ENCODE measurements at places on chromosomes 4 and X. TPM values are rescaled to one million over a fixed set of nuclear protein-coding genes. Genes with fewer than 3 reads are reported as not detected.

GRCh38 chr4:173159791-173160190 lies 8.8 kb upstream of the GALNT7 start:
- no peak for DNase-seq

- DNase-seq = no peak
Measured at GRCh38 chrX:140967036-140967435, 35.4 kb upstream of the SPANXB1 start.

- no peak for DNase-seq
Measured at GRCh38 chr4:161222889-161223288, 940.9 kb downstream of the FSTL5 start.

- no peak for DNase-seq
Measured at GRCh38 chr4:97317671-97318070, 825.6 kb downstream of the STPG2 start.

- no peak for DNase-seq
Measured at GRCh38 chr4:40040908-40041307, 15.7 kb upstream of the N4BP2 start.

DNA sequence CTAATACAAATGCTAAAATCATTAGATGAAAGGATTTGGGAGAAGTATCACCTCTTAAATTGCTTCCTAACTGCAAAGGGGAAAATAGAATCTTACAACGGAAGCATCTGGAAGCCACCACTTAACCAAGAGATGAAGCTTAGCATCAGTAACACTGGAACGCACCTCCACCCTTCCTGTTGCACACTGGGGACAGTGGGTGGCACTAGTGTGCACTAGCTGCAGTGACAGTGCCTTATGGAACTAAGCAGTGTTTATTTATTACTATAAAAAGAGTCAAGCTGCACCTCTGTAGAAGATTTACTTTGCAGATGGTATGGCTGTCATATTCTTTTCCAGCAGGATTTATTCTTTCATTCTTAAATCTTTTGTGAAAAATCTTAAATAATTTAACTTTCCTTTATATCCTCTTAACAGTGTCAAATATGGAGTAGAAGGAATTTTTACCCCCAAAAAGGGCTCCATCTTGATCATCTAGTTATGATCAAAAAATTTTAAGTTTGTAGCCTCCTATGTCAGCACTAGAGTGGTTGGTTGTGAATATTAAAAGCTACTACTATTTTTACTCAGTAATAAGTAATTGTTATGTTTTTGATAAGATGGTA lies 76.7 kb downstream of the SCD5 start:
- no peak for DNase-seq

The ZNF711 gene
- 2.6 TPM for polyA plus RNA-seq

The ARHGAP6 gene
- polyA plus RNA-seq = 6.0 TPM

The RHOH gene
- polyA plus RNA-seq = 0.17 TPM

The CSAG2 gene
- polyA plus RNA-seq = not detected

The H2BW2 gene
- polyA plus RNA-seq = not detected

The AFP gene
- 11.6 TPM for polyA plus RNA-seq

The FGD1 gene
- 2.7 TPM for polyA plus RNA-seq

Measured in kidney (tissue), 22 donors.